Pulmonary artery endothelial cell (primary cell): ENCODE measurements at places on chromosomes 4 and X. TPM values are rescaled to one million over a fixed set of nuclear protein-coding genes. Genes with fewer than 3 reads are reported as not detected.

The UGT2B10 gene
- not detected in 2 replicates for total RNA-seq

The TENM3 gene
- 17.8 and 26.4 TPM in 2 replicates for total RNA-seq

The RASGEF1B gene
- total RNA-seq = 0.26 and 0.95 TPM in 2 replicates

The ARMCX2 gene
- 44.7 and 52.7 TPM in 2 replicates for total RNA-seq

The MAGEE1 gene
- total RNA-seq = 0.46 and 0.56 TPM in 2 replicates

The GABRA4 gene
- total RNA-seq = not detected in 2 replicates
